ENCODE measurements at places on chromosomes 4 and X. TPM values are rescaled to one million over a fixed set of nuclear protein-coding genes. Genes with fewer than 3 reads are reported as not detected.

GRCh38 chrX:107482046-107482445 is 32.6 kb downstream of the FRMPD3 start:
- DNase-seq = no peak

The GTPBP6 gene
- total RNA-seq = 31.0 TPM

The ARSJ gene
- total RNA-seq = 5.6 TPM

The ARX gene
- not detected for total RNA-seq
